ENCODE measurements at places on chromosomes 4 and X.

GRCh38 chr4:183332447-183332846 is 10.2 kb upstream of the CLDN24 start:
- no peak for DNase-seq

DNA sequence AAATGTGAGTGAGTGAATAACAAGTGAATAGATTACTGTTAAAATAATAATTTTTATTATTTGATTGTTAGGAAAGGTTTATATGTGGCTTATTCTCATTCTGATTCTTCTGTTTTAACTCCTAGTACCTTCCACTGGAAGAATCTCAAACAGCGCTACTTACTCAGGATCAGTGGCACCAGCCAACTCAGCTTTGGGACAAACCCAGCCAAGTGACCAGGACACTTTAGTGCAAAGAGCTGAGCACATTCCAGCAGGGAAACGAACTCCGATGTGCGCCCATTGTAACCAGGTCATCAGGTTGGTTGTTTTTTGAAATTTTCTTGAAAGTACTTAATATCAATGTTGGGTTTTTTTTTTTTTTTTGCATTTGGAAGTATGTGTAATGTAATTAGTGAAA is 117.6 kb upstream of the BMPR1B start:
- DNase-seq: no peak

GRCh38 chrX:69015564-69016292 is 149.5 kb downstream of the PJA1 start:
- no peak for DNase-seq

DNA sequence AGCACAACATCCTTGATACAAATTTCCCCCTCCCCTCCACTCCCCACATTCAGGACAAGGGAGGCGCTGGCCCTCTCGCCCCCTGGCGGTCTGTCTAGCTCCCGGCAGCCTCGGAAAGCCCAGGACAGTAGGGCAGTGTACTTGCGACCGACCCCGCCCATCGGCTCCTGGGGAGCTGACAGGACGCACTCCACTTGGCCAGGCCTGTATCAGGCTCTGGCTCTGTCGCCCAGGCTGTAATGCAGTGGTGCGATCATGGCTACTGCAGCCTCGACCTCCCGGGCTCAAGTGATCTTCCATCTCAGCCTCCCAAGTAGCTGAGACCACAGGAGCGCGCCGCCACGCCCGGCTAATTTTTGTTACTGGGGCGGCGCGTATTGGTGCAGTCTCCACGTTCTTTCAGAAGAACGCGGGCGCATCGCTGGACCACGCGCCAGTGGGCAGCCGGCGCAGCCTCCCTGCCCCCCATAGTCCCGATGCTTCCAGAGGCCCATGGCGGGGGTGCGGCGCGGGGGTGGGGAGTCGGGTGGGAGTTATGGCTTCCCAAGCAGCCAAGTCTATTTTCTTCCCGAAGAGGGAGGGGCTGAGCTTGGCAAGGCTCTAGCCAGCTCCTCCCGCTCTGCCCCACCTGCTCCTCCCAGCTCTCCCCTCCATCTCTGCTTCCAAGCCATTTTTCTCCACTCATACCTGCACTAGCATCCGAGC is 7.8 kb upstream of the AKAP14 start:
- DNase-seq: peak; percentile 70

- DNase-seq: no peak
Observed at GRCh38 chr4:102620697-102621497, 119.7 kb downstream of the NFKB1 start.

DNA sequence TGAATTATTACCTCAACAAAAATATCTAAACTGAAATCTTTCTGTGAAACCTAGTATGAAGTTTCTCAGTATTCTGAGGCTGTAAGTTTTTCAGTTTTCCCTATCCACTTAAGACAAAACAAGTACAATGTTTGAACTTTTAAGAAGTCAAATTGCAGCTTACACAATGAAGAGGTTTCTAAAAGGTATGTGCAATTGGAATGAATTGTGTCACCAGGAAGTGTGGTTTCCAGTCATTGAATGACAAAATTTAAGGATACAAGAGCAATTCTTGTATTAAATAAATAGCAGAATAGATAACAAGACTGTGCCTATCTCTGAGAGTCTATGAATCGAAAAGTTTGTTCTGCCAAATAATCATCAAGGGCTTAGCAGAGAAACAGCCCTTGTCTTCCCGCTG is 207.3 kb downstream of the ANKRD50 start:
- DNase-seq: no peak

DNA sequence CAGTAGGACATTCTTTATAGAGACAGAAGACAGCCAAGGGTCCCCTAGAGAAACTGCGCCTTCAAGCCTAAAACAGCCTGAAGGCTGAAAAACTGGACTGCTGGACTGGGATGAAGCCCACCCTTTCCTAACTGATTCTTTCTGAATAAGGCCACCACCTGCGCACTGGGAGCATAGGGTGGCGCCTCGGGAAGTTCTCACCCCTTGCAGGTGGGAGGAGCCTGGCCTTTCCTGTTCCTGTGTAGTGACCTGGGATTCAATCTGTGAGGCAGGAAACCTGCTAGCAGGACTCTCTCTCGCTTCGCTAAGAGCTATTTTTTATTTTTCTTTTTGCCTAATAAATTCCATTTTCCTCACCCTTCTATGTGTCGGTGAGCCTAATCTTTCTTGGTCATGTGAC is 61.8 kb upstream of the KLHL13 start:
- no peak for DNase-seq

DNA sequence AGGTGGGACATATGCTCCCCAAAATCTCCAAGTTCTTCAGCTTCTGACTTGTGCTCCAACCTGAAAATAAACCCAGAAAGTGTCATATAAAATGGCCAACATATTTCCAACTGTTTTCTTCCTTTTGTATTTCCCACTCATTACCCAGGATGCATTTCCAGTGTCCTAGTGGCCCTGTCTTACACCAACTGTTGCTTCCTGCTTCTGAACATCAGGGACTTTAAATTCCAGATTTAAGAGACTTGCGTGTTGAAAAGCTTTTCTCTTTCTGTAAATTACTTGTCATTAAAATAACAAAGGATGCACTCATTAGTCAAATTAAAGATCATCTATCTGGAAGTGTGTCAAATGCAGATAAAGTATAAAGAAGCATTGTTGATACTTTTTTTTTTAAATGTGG is 19.9 kb downstream of the MID1 start:
- DNase-seq: no peak

DNA sequence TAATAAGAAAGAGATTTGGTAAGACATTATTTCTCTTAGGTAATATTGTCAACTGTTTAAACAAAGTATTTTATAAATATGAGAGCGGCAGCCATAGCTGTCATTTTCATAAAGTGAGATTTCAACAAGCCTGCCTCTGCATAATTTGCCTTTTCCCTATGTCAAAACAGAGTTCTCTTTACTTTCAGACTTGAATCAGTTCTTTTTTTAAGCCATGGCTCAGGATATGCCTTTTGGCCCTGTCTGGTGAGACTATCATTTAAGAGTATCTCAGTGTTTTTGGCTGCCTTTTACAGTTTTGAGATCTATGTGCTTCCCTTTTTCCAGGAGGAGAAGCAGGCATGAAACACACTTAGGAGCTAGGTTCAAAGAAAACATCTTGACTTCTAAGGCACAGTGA is 7.5 kb upstream of the GUCY1A1 start:
- no peak for DNase-seq

All from activated T-cell treated with anti-CD3 and anti-CD28 coated beads, Interleukin-2, amount 50 U/mL, for 72 hours (primary cell).